ENCODE measurements at places on chromosomes 6 and 20.

DNA sequence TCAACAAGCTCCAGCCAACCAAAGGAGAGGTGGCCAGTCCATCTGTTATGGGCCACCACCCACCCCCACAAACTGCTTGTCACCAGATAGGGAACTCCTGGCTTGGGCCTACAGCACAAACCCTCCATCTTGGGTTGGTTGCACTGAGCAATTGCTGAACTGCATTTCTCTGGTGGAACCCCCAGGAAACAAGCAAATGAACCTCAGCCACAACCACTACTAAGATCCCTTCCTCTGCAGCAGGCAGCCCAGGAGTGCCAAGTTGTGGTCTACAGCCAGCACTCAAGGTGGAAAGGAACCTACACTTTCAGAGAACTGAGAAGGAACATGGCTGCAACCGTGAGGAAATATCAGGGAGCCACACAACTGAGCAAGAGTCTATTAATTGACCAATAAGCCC is 171.6 kb downstream of the TMEM200A start:
- no peak for DNase-seq

DNA sequence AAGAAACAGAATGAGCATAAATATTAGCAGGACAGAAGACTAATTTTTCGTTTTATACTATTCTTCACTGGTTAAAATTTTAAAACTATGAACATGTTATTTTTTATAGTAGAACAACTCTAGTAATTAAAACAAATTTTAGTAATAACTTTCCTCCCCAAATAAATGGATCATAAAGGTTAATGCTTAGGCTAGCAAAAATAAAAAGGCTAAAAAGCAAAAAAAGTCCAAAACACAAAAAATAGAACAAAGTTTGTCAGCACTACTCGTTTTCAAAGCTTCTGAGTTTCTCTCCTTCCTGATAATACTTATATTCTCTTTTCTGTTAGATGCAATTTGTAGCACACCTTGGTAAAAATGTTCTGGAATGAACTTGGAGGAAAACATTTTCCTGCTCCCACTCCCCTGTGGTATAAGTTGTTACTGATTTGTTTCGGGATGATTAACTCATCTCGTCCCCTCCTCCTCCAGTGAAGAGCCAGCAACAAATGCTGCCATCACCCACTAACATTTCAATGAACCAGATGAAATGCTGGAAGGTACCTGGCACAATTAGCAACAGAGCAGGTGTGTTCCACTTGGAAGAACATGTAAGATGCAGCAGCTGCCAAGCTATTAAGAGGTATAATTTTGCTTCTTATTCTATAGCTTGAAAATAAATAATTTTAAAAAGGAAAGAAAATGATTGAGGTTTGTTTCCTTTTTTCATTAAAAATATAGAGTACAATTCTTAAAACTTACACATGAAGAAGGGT is 130.5 kb downstream of the MYB start:
- DNase-seq: no peak

GRCh38 chr6:117352466-117353081 is 73.2 kb downstream of the ROS1 start:
- no peak for DNase-seq

GRCh38 chr6:3294921-3295871 is 36.4 kb downstream of the PSMG4 start:
- no peak for DNase-seq

- DNase-seq: no peak
Observed at GRCh38 chr6:27862396-27863066, 49.7 kb downstream of the OR2B2 start.

DNA sequence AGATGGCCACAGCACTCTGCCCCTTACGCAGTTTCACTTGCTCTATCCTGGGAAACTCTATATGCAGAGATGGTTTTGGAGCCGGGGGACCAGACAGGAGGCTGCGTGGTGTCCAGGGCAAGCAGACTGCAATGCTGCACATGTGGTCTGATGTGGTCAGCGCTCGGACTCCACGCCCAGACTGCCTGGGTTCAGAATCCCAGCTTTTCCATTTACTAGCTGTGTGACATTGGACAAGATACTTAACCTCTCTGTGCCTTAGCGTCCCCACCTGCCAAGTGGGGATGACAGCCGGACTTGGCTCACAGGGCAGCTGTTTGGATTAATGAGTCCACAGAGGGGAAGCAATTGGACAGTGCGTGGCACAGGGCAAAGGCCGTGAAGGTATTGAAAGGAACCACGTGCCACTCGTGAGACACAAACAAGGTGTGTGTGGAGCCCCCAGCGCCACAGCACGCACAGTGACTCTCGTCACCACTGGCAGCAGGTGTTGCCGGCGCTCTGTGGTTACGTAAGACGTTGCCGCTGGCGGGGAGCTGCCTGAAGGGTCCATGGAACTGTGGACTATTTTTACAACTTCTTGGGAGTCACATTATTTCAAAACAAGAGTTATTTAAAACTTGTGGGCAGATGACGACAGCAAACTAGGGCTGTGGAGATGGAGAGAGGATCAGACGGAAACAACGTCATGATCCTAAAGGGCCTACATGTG is 201.4 kb downstream of the PREX1 start:
- DNase-seq: no peak

GRCh38 chr6:6885521-6886170 is 222.1 kb upstream of the RREB1 start:
- DNase-seq: no peak

Measured in vagina (tissue), 2 donors.